CD4-positive, alpha-beta T cell treated with Interleukin-2 at 100 ng/mL for 4 hours (primary cell): ENCODE measurements at places on chromosomes 6 and 20.

DNA sequence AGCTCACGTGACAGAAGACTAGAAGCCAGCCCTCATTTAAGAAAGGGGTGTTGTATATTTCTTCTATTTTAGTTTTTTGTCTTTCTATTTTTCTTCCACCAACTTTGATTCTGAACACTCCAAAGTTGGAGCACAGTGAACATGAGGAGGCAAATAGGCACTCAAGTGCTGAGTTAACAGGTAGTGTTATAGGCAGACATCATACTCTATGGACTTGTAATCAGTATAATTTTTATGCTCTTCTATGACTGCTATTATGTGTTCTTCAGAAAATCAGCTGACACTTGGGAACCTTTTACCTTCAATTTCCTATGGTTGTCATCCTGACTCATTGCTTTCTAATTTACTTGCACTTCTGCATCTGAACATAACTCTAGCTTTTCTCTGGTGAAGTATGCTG, 396.3 kb upstream of the EYS start:
- DNase-seq: no peak

DNA sequence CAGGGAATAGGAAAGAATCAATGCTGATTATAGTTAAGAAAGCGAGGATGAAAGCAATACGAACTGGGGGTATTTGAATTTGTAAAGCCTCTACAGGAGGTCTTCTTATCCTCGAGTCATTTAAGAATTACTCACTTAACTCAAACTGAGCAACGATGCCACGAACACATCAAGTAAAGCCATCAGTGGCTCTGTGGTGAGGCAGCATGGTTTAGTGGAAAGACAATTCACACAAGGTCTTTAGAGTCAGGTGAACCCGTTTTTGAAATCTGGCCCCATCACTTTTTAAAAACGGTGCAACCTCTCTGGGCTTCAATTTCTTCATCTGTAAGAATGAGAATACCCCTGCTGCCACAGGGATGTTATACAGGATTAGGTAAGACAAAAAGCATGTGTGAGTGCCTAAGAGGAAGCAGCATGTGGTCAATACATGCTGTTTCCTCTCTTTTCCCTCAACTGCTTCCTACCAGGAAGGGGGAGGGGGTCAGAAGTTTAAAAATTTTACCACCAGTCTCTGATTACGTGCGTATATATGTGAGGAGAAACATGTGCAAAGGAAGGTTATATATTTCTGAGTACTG, 162.0 kb downstream of the BTBD9 start:
- DNase-seq: no peak

DNA sequence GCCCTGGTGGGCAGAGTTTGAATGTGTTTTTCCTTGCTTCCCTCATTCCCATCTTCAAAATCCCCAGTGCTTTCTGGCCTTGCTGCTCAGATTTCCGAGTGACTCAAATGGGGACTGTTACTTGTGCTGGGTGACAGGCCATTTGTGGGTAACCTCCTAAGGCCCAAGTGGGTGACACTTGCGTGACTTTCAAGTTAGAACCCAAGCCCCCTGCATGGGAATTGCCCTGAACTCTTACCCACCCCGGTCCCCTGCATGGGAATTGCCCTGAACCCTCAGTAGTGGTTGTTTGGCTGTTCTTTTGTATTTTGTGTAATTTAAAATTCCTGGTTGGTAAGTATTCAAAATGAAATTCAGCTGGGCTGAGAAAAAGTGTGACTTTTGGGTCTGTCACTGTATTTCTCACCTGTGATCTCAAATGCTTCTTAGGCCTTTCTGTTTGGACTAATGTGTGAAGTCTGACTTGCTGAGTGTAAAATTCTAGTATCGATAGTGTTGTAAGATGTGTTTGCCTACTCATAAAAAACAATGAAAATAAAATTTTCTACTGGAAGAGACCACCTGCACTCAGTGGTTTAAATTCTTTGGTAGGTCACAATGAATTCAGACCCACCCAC, 12.4 kb upstream of the RBM38 start:
- no peak for DNase-seq

GRCh38 chr20:5156675-5157448, 30.1 kb downstream of the CDS2 start:
- DNase-seq: no peak

DNA sequence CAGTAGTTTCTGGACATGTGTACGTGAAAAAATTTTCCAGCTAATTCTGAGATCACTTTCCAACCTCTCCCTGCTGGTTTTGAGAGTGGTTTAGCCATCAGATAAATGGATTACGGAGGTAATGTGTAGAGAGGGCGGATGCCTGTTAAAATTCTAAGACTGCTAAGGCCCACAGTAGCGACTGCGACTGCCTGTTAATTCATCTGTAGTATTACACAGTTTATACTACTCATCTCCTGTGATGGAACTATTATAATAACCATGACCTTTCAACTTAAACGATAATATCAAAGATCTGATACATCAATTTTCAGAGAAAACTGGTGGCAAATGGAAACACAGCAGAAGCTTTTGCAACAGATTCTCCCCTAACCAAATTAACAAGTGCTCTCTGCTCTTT, 102.3 kb downstream of the IRF4 start:
- peak; percentile 19 for DNase-seq
